NCI-H1092 (cell line): ENCODE measurements at places on chromosomes 12 and 14.

DNA sequence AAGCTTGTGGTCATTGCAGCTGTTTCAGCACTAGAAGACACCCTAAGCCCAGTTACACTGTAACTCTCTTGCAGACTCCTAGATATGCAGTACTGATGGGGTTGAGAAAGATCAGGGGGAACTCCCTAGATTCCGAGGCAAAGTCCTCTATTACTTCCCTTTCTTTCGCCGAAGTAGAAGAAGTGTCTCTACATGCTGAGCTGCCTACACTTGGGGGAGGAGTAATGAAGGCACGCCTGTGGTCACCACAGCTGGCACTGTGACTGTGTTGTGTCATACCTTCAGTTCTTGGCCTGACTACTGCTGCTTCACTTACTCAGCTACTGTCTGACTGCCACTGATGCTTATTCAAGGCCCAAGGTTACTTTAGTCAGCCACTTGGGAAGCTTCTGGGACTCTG, 35.1 kb upstream of the RPL10L start:
- DNase-seq: no peak

GRCh38 chr12:96880220-96880619, 26.8 kb upstream of the NEDD1 start:
- DNase-seq: no peak

DNA sequence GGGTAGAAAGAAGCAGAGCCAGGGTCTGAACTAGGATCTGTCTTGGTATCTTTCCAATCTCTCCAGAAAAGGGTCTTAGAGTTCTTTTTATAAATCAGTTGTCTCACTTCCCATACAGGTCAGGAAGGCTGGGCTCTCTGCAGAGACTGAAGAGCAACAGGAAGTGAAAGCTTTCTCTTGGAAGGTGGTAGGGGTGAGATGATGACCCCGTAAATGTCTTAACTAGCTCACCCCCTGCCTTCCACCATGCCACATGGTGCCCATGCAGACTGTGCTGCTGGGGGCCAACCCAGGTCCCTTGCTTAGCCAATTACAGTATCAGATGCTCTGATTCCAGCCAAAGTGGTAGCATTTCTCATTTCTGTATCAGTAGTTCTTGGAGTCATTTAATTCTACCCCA, 17.6 kb upstream of the RASSF8 start:
- no peak for DNase-seq

DNA sequence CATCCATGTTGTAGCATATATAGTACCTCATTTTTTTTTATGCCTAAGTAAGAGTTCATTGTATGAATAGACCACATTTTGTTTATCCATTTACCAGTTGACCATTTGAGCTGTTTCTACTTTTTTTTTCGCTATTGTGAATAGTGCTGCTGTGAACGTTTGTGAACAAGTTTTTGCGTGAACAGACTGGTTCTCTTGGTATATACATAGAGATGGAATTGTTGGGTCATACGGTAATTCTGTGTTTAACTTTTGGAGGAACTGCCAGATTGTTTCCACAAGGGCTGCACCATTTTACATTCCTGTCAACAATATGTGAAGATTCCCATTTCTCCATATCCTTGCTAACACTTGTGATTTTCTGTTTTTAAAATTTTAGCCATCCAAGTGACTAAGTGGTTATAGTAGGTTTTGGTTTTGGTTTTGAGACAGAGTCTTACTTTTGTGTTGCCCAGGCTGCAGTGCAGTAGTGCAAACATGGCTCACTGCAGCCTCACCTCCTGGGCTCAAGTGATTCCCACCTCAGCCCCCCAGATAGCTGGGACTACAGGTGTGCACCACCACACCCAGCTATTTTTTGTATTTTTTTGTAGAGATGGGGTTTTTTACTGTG, 68.3 kb upstream of the AMN start:
- DNase-seq: no peak

DNA sequence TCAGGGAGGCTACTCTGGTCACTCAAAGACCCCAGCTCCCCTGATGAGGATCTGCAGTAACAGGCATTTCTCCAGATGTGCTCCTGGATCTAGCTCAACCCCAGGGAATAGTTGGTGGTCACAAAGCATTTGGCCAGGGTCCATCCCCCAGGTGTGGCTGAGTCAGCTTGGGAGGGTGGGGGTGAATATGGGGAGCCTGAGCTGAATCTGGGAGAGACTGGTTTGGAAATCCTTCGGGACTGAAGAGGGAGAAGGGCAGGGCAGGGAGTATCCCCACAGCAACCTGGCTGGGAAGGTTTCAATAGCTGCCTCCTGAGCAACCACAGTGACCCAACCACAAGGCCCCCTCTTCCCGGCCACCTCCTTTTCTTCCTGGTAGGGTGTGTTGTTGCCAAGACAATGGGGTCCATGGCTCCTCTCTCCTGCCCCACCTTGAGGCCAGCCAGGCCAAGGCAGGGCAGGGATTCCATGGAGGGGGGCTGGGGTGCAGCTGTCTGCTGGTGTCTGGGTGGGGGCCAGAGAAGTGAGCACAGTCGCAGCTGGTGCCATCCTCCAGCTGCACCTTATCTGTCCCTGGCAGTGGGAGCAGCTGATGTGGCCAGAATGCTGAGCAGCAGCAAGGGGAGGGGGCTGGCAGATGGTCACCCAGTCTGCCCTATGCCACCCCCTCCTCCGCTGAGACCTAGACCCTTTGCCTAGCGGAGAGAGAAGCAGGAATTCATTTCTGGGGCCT, 5.5 kb downstream of the ASIC1 start:
- no peak for DNase-seq

DNA sequence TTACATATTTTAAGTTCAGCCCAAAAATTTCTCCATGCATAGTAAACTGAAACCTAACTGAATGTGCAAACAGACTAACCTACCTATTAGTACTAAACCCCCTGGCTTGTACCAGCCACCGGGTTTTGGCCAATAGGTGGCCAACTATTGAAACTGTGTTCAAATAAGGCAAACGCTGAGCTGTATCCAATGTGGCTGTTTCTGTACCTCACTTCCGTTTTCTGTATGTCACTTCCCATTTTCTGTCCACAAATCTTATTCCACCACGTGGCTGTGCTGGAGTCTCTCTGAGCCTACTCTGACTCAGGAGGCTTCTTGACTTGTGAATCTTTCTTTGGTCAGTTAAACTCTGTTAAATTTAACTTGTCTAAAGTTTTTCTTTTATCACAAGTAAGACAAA, 6.0 kb upstream of the FBXO34 start:
- DNase-seq: no peak

GRCh38 chr12:122459211-122459610, 36.7 kb upstream of the CLIP1 start:
- no peak for DNase-seq

GRCh38 chr12:124504273-124505000, 63.0 kb downstream of the NCOR2 start:
- DNase-seq: no peak

DNA sequence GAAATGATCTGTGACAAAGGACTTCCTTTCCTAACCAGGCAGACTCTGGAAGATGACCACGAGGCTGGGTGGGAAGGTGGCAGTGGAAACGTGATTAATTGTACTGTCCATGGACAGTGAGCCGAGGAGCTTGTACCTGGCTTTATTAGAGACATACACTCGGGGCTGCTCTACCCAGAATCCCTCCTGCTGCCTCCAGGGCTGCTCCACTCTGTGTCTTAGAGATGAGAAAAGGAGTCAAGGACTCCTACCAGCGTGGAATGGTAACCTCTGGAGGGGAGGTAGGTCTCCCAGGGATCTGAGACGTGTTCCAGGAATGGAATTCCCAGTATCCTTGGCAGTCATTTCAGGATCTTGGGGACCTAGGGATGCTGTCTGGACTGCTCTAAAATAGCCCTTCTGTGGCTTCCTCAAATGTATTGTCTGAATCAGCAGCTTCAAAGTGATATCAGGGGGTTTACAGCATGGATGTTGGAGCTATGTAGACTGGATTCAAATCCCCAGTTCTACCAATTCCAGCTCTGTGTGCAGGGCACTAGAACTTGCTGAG, 237.8 kb downstream of the CACNA1C start:
- no peak for DNase-seq

DNA sequence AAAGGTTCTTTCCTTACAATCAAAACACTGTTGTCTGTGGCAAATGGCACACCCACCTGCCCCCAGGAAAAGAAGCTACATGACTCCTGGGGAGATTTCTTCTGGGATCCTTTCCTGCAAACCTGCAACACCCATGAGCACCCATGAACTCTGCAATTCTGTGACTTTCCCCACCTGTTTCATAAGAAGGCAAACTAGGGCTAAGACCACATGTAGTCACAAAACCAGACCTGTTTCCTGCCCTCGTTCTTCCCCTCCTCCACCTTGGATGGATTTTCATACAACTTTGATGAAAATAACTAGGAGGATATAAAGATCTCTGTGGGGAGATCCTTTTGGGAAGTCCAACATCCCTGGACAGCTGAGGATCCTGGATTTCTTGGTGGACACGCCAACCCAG, 1084.7 kb downstream of the BCL11B start:
- no peak for DNase-seq

- no peak for DNase-seq
Observed at GRCh38 chr12:128813392-128813791, 10.4 kb downstream of the SLC15A4 start.

DNA sequence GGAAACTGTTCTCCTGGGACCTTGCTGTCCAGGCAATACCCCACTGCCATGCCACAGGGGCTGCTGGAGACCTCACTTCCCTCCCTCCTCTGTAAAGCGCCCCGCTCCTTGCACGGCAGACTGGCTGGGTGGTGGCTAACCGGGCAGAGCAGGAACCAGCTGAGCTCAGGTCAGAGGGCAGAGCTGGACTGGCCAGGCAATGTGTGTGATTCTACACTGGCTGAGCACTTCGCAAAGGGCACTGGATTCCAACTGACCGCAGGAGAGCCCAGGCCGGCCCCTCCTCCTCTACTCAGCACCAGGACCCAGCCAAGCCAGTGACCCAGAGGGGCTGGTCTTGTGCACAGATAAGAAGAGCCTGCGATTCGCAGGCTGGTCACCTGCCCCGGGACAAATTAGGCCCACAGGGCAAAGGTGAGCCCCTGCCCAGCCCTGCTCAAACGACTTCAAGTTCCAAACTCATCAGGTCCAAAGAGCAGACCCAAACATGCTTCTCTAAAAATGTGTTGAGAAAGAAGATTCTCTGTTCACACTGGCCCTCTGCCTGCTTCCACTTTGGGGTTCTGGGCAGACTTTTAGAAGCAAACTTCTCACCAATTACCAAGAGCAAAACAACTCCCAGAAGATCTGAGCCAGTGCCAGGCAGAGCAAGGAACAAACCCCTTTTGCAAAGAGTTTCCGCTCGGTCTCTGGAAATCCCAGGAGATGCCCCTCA, 54.9 kb upstream of the DIO3 start:
- no peak for DNase-seq

DNA sequence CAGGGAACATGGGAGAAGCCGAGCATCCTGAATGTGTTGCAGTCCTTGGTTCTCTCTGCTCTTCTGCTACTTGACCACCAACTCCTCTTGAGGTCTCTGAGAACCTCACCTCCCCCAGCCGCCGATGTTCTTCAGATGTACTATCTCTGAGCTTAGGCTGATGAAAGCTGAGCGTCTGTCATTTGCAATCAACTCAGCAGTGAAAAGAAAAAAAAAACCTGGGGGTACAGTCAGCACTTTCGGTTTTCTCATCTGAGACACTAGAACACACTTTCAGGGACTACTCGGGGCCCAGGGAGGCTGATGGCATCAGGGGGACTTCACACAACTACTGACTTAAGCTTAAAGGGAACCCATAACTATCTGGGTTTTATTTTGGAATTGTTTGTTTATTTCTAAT, 9.6 kb upstream of the FLVCR2 start:
- no peak for DNase-seq

GRCh38 chr12:15693228-15693911, 95.8 kb downstream of the EPS8 start:
- DNase-seq: no peak

- DNase-seq: no peak
Observed at GRCh38 chr12:116524964-116525379, 34.2 kb upstream of the MAP1LC3B2 start.

- DNase-seq: no peak
Observed at GRCh38 chr14:63717702-63718101, 10.2 kb downstream of the SGPP1 start.

GRCh38 chr12:92149563-92149962, 3.9 kb upstream of the BTG1 start:
- no peak for DNase-seq

DNA sequence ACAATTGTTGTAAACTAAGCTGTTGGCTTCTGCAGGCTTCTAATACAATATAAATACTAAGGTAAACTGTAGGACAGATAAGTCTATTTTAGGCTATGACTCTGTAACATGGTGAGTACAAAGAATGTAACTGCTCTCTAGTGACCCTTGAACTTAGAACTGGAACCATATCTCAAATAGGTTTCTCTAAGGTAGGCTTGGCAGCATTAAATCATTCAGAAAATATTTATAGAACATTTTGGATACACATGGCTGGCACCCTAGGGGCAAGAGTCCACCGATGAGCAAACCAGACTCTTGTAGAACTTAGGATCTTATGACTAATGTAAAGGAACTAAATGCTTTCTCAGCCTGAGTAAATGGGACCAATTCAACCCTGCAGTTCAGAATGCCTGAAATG, 19.4 kb upstream of the SLC25A3 start:
- DNase-seq: no peak

- no peak for DNase-seq
Observed at GRCh38 chr12:116927244-116927940, 16.6 kb downstream of the FBXW8 start.

DNA sequence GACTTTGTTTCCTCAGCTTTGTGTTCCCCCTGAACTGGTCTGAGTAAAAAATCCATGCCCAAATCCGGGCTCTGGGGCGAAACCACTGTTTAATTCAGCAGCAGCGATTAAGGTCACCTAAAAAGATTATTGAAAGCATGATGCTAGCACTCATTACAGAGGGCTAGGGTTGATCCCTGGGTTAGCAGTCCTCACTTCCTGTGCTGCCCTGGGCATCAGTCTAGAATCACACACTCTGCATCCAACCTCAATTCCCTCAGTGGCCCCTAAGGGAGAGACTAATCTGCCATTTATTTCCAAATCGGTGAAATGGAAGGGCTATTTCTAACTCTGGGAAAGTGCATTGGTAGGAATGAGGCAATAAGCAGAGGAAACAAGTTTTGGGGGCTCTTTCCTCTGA, 107.2 kb downstream of the BTG1 start:
- no peak for DNase-seq

DNA sequence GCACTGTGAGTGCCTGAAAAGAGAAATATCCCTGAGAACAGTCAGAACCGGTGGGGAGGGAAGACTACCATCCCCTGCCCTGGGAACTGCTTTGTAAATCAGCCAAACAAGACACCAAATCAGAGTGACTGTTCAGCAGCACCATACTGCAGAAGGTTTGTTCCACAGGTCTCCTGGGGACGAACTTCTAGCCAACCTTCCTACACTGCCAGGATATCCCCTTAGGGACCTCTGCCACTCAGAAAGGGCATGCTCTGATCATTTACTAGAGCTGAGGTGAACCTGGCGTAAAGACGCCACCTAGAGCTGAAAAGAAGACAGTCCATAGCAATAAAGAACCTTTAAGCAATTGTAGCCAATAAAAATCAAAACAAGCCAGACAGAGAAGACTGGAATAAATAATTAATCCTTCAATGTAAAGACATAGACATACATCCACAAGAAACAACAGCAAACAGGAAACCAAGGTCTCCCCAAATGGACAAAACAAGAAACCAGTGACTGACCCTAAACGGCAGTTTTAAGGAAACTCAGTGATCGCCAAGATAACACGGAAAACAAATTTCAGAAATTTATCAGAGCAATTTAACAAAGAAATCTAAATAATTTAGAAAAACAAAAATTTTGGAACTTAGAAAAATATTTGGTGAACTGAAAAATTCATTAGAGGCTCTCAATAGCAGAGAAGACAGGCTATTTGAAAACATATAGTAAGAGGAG, 228.1 kb upstream of the AMIGO2 start:
- peak; percentile 78 for DNase-seq
